ENCODE measurements at places on chromosomes 6 and 20. TPM values are rescaled to one million over a fixed set of nuclear protein-coding genes. Genes with fewer than 3 reads are reported as not detected.

- no peak for DNase-seq
Observed at GRCh38 chr6:19880066-19880465, 42.9 kb downstream of the ID4 start.

DNA sequence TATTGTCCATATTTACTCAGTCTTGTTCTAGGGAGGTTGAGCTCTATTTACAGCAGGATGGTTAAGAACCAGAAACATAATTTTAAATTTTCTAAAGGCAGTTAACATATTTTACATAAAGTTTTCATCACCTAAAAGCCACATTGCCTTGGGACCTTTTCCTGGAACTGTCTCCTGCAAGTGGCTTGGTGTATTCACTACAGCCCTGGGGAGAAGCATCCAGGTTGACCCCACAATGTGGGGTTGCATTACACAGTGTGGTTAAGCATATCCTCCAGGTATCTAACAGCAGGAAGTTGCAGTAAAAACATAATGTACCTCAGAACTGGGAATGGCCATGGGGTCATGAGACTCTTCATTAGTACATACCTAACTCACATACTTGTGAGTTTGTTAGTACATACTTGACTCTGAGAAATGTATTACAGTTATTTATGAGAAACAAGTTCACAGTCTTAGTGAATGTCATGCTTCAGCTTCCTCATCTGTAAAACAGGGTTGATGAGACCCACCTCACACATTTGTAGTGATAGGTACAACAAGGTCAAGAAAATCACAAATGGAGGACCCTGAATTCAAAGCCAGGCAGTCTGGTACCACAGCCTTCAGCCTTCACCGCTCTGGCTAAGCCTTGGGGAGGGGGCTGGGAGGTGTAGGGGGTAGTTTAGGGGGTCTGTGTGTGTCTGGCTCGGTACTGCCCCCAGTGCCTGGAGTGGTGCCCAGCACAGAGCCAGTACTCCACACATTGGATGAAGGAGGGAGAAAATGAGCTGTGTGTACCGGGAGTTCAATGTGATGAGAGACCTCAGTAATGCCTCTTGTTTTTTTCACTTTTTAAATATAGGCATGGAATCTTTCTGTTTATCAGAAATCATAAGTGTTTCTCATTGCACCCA is 52.9 kb downstream of the KAT14 start:
- no peak for DNase-seq

GRCh38 chr6:34592208-34592952 is 36.3 kb upstream of the SPDEF start:
- no peak for DNase-seq

DNA sequence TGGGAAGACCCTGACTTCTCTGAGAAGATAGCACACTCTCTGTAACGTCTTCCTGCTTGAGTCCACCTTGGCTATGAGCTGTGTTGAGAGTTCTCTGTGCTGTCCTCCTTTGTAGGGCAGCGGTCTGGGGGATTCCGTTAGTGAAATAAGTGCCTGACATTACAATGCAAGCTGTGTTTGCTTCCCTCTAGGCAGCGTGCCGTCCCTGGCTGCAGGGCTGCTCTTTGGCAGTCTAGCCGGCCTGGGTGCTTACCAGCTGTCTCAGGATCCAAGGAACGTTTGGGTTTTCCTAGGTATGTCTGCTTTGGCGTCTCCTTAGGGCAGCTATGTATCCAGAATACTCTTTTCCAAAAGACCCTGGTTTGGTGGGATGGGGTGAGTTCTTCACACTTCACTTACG is 2.8 kb downstream of the TMEM14C start:
- no peak for DNase-seq

GRCh38 chr6:16575655-16576054 is 185.6 kb downstream of the ATXN1 start:
- no peak for DNase-seq

- no peak for DNase-seq
Observed at GRCh38 chr6:150866991-150867501, 1.5 kb downstream of the MTHFD1L start.

DNA sequence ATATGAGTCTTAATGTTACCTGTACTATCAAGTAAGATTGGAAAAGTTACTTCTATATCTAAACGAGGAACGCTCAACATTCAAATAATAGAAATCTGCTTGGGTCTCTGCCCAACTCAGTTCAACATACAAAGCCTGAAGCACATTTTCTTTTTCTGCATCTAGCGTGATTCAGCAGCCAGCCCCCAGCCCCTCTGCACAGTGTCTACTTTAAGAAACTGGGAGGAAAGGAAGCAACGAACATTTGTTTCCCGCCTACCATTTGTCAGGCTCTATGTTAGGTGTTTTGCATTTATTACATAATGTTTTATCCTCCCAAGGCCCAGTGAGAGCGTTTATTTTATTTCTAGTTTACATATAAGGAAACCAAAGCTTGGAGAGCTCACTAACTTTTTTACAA is 17.3 kb downstream of the PHACTR1 start:
- no peak for DNase-seq

GRCh38 chr20:25226433-25227316 is 21.2 kb upstream of the PYGB start:
- DNase-seq: no peak

GRCh38 chr20:46852313-46852712 is 42.3 kb upstream of the EYA2 start:
- no peak for DNase-seq

DNA sequence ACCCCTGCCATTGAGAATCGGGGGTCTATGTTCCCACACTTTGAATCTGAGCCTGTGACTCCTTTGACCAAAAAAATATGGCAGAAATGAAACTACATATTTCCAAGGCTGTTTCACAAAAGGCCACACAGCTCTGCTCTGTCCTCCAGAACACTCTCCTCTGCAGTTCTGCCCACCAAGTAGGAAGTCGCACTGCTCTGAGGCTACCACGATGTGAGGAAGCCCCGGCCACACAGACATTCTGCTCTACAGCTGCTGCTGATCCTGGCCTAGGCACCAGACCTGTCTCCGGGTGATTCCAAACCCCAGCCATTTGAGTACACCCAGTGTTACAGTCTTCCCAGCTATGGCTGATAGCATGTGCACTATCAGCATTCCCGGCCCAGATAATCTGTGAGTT is 85.1 kb downstream of the LYRM4 start:
- no peak for DNase-seq

GRCh38 chr20:45465491-45466266 is 3.9 kb upstream of the WFDC2 start:
- no peak for DNase-seq

DNA sequence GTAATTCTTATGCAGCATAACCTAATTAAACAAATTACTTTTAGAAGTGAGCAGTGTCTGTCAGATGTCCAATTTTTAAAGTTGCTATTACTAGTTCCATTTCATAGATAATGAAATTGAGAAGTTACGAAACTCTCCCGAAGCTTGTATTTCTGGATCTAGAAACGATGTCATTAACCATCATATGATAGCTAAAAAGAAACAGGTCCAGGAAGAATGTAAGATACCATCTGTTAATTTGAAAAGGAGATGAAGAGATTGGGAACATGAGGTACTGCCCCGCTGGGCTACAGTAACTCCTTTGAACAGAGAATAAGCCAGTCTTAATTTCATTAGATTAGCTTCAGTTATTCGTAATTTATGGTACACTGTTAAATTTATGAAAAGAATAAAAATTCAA is 47.5 kb upstream of the TMX4 start:
- DNase-seq: no peak

DNA sequence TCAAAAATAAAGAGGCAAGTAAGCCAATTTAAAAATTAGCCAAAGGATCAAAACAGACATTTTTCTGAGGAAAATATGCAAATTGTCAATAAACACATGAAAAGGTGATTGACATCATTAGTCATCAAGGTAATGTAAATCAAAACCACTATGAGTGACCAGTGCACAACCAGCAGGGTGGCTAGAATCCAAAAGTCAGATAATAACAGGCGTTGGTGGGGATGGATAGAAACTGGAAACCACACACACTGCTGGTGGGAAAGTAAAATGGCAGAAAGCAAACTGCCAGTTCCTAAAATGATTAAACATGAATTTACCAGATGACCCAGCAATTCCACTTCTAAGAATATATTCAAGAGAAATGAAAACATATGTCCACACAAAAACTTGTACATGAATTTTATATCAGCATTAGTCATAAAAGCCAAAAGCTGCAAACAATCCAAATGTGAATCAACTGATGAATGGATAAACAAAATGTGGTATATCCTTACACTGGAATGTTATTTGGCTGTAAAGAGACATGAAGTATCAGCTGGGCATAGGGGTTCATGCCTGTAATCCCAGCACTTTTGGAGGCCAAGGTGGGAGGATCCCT is 74.8 kb upstream of the MBOAT1 start:
- no peak for DNase-seq

DNA sequence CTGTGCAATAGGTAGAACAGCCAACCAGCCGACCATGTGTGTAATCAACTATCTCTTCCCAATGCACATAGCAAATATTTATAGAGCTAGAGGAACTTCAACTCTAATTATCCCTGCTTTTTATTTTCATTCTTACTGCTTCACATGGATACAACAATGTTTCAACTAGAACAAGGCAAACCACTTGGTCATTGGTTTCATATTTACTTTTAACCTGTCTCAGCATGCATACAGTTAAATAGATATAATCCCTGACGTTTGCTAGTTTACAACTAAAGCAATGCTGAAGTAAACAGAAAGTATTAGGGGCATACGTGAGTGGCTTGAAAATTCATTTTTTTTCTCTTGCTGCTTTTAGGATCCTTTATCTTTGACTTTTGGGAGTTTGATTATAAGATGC is 318.5 kb upstream of the MAP3K7 start:
- no peak for DNase-seq

DNA sequence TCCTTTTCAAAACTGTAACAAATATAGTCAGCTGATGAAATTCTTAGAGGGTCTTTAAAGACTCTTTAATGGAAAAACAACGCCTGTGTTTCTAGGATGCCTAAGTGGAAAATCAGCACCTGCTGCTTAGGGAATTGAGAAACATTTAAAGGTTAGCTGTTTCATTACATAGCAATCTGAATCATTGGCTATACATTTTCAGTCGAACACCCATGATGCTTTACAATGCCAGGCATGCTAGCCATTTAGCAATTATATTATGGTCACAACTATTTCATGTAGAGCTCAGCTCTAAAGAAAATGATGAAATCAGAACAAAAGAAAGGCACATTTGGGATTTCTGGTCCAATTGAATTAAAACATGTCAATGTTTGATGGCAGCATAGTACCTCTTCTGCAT is 270.3 kb upstream of the SYNCRIP start:
- DNase-seq: no peak

The WFDC9 gene
- not detected for total RNA-seq

The FUT9 gene
- total RNA-seq: not detected

The TSPO2 gene
- total RNA-seq: not detected

The LRRC1 gene
- total RNA-seq: 31.6 TPM

The FAM209A gene
- total RNA-seq: 0.15 TPM

The CLVS2 gene
- total RNA-seq: not detected

The CLDN20 gene
- total RNA-seq: not detected

The SIRPB1 gene
- 1.4 TPM for total RNA-seq

The NKX2-2 gene
- not detected for total RNA-seq

The NOTCH4 gene
- total RNA-seq: 0.66 TPM

The FAM209B gene
- 0.32 TPM for total RNA-seq
